Suppressor macrophage treated with lipopolysaccharide for 4 hours (primary cell): ENCODE measurements at places on chromosomes 7 and 10.

- DNase-seq = no peak
Observed at GRCh38 chr7:49643321-49643720, 130.1 kb upstream of the VWC2 start.

- no peak for DNase-seq
Observed at GRCh38 chr10:96971324-96971723, 139.2 kb downstream of the LCOR start.

DNA sequence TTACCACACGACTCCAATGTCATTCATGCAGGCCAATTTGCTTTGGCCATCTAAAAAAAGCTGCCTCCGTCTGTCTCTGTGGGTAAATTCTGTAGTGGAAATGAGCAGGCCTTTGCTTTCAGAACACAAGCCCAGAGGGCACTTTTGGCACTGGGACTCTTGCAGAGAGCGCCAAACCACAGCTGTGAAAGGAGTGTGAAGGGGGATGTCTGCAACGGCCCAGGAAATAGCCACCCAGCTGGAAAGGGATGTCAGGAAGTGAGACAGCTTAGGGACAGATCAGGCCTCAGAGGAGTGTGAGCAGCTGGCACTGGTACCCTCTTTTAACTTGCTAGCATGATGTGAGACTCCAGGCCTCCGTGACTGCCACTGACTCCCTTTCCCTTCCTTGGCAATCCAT is 152.4 kb downstream of the DKK1 start:
- no peak for DNase-seq

- no peak for DNase-seq
Observed at GRCh38 chr7:78752554-78752953, 700.9 kb downstream of the MAGI2 start.

GRCh38 chr10:29223326-29223725 is 65.5 kb upstream of the LYZL1 start:
- DNase-seq = no peak

- no peak for DNase-seq
Observed at GRCh38 chr7:85840554-85840953, 653.7 kb upstream of the SEMA3D start.

- DNase-seq = no peak
Observed at GRCh38 chr7:110960811-110961210, 130.1 kb upstream of the LRRN3 start.

GRCh38 chr7:2148189-2148588 is 84.6 kb downstream of the MAD1L1 start:
- DNase-seq = no peak

DNA sequence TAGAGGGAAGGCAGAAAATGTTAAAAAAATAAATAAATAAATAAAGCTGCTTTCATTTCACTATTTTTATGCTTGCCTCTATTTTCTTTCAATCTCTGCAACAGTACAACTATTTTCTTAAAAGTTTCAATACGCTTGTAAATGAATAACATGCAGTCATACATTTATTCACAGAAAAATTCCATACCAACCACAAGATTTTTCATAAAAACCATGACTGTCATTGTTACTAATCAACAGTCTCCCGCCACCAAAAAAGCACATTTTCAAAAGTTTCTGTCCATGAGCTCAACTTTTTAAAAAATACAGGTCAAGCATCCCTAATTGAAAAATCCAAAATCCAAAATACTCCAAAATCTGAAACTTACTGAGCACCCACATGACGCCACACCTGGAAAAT is 5.3 kb downstream of the PARD3 start:
- no peak for DNase-seq

DNA sequence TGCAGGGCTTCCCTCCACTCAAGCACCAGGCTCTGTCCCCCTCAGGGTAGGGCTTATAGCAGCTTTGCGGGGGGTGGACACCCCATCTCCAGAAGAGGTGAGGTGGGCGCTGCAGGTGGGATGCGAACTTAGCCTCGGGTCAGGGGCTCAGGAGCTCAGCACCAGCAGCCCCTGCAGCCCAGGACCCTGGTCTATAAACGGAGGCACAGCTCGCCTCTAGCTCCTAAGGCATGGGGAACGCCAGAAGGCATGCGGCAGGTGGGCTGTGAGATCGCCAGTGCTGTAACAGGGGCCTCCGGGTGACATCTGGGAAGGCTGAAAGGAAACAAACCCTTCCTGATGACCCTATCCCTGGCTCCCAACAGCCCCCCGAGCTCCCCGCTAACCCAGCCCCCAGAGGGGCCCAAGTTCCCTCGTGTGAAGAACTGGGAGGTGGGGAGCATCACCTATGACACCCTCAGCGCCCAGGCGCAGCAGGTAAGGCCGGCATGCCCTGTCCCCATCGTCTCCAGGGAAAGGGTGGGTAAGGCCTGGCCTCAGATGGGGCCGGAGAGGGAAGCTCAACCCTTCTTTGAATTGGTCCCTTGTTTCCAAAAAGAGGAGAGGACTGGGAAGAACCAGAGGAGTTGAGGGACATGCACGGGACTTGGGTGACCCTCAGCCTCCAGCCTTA is 4.2 kb downstream of the NOS3 start:
- DNase-seq = no peak

DNA sequence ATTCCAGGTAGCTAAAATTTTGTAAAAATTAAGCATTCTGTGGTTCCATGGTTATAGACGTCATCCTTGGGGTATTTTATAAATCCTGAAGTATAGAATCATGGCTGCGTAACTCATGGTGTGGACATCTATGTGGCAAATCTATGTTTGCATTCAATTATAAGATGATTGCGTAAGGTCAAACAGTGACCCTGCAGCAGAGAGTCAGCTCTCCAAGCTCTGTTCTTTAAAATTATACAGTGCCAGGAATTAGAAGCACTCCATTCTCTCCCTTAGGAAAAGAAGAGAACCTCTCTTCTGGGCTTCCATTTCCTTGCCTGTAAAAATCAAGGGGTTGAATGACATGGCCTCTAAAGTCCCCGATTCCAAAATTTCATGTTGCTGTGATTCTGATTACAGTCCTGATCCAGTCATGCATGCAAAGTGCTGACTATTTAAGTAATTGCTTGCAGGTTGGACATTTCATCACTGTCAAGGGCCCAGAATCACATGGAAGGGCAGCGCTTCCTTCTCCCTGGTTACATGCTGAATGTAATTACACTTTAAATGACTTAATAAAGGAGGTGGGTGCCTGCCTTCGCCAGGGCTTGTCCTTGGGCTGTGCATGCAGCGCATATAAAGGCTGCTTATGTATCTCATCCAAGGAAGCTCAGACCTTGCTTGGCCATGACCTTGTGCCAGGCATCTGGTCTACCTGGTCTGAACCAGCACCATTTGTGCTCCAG is 550.7 kb downstream of the TYW1 start:
- DNase-seq = no peak

- DNase-seq = peak; percentile 69
Observed at GRCh38 chr10:92965314-92965713, 95.3 kb upstream of the CYP26C1 start.

DNA sequence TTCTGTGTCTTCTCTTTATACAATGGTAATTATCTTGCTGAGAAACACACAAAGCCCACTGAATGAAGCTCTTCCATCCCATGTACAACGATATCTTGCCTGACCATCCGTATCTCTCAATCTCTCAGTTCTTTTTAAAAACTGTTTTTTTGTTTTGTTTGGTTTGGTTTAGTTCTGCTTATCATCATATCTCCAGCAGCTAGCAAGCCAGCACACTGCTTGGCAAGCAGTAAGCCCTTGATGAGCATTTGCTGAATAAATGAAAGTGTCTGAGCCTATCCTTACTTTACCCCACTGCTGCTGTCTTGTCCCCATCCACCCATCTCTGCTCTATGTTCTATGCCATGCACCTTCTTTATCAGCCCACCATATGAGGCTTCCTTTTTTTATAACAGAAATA is 34.2 kb downstream of the ITGB1 start:
- no peak for DNase-seq
